Pancreas (tissue), 10 donors: ENCODE measurements at places on chromosomes 11 and 22. TPM values are rescaled to one million over a fixed set of nuclear protein-coding genes. Genes with fewer than 3 reads are reported as not detected.

NTM gene
- 0.45 TPM for polyA plus RNA-seq

OR10G6 gene
- polyA plus RNA-seq, result not detected

RAG1 gene
- polyA plus RNA-seq, result 0.26 TPM

F2 gene
- 0.08 TPM for polyA plus RNA-seq

PKP3 gene
- polyA plus RNA-seq, result 33.8 TPM

KRTAP5-9 gene
- 1.0 TPM for polyA plus RNA-seq

MYO18B gene
- polyA plus RNA-seq, result 0.15 TPM
